Activated T-helper 1 cell treated with anti-CD3 and anti-CD28 coated beads, Interleukin-12 subunit alpha, Interleukin-12 subunit beta, Interleukin-2, Interleukin-4 antibody, amounts not matched to agents 30 ng/mL and 10 ng/mL and 1 ng/mL, durations not matched to agents 14 hours and 24 hours and 36 hours (primary cell): ENCODE measurements at places on chromosomes 3 and 15. TPM values are rescaled to one million over a fixed set of nuclear protein-coding genes. Genes with fewer than 3 reads are reported as not detected.
A peak's percentile ranks its signal among the peaks of the same experiment; 100 is the strongest.

DNA sequence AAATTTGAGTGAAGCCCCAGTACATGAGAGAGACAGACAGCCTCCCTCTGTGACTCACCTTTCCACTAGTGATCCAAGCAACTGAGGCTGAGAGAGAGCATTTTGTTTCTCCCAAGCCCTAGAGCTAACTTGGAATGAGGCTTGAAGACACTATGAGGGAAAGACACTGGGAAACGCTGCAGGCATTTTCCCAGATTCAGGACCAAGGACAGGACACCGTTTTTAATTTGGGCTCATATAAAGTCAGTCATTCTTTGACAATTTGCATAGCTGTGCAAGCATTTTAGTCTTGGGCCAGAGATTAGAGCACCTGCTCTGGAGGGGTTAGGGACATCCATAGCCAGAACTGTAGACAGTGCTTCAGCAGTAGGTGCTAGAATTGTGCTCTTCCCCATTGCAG lies 249.0 kb downstream of the AGBL1 start:
- no peak for DNase-seq

- no peak for DNase-seq
Measured at GRCh38 chr15:25486051-25486450, 47.2 kb upstream of the UBE3A start.

BOC gene
- total RNA-seq: 2.1 and 3.3 TPM in 2 replicates

PLS1 gene
- total RNA-seq: 4.4 and 4.8 TPM in 2 replicates

DNA sequence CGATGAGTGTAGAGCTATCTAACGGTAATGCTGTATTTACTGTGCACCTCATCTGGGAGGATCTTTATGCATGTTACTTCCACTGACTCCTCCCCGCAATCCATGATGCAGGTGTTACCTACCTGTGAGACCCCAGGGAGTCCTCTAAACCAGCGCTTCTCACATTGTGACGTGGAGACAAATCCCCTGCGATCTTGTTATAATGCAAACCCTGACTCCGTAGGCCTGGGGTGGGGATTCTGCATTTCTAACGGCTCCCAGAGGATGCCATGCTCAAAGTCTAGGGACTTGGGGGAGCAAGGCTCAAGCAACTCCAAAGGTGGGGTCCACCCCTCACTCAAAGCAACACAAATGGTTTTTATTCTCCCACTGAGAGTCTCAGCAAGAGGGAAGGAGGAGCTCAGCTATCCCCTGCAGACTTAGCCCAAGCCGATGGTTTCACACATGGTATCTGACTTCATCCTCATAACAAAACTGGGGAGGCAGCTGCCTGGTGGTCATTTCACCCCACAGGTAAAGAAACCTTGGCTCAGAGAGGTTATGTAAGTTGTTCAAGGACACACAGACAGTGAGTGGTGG lies 63.6 kb downstream of the PCSK6 start:
- no peak for DNase-seq

GLDN gene
- 0.15 TPM in 1 of 2 replicates, not detected in the other for total RNA-seq

GRCh38 chr15:65660927-65661326 lies 39.2 kb downstream of the SLC24A1 start:
- no peak for DNase-seq

ZNF80 gene
- total RNA-seq: 0.22 and 0.23 TPM in 2 replicates

ATP13A5 gene
- total RNA-seq: not detected in 2 replicates

GRCh38 chr3:27176256-27176655 lies 192.9 kb downstream of the NEK10 start:
- DNase-seq: no peak

FES gene
- total RNA-seq: 45.4 and 57.1 TPM in 2 replicates

GRCh38 chr3:70550723-70551319 lies 238.4 kb upstream of the MDFIC2 start:
- DNase-seq: peak; percentile 34

PLCH1 gene
- total RNA-seq: 0.10 and 0.16 TPM in 2 replicates

EIF4E3 gene
- total RNA-seq: 20.6 and 21.8 TPM in 2 replicates

SMAD6 gene
- total RNA-seq: 0.34 and 0.83 TPM in 2 replicates

PLSCR2 gene
- not detected in 2 replicates for total RNA-seq
